ENCODE measurements at places on chromosomes 2 and 18. TPM values are rescaled to one million over a fixed set of nuclear protein-coding genes. Genes with fewer than 3 reads are reported as not detected.

DNA sequence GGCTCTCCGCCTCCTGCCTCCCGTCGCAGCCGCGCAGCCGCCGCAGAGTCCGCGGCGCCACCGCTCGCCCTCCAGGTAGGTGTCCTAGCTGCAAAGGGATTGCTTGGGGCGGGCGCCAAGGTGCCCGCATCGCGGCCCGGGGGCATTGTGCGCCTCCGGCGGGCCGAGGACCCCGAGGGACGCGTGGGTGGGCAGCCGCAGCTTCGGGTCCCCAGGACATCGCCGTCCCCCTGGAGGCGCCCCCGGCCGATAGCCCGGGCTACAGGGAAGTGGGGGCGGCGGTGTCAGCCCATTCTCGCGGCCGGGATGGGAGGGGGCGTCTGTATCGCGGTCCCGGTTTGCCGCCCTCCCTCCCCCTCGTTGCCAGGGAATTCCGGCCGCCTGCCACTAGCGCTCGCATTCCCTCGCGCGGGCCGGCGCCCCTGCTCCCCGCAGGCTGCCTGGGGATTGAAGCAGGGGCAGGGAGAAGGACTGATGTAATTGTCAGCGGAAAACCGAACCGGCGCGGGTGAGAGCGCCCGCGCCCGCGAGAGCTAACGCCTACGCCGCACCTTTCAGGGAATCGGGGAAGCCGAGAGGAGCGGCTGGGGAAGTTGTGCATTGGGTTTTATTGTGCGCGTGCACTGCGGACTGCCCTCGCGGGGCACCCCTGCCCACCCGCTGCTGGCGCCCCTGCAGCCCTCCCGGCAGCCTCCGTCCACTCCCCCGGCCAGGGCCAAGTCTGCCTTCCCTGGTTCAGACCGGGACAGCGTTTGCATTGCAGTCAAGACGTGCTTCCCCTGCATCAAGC, 483 bp downstream of the OSBPL6 start:
- peak overlapping the region; percentile 83 for H3K4me3 ChIP-seq
- H3K27me3 ChIP-seq: peaks cover 7% of the 10 kb centered on the region
- no peaks in the 10 kb centered on the region for H3K4me1 ChIP-seq
- H3K36me3 ChIP-seq: no peaks in the 10 kb centered on the region
- no peak overlapping the region for H3K27ac ChIP-seq

DTYMK gene
- polyA plus RNA-seq: 48.3 TPM

DNA sequence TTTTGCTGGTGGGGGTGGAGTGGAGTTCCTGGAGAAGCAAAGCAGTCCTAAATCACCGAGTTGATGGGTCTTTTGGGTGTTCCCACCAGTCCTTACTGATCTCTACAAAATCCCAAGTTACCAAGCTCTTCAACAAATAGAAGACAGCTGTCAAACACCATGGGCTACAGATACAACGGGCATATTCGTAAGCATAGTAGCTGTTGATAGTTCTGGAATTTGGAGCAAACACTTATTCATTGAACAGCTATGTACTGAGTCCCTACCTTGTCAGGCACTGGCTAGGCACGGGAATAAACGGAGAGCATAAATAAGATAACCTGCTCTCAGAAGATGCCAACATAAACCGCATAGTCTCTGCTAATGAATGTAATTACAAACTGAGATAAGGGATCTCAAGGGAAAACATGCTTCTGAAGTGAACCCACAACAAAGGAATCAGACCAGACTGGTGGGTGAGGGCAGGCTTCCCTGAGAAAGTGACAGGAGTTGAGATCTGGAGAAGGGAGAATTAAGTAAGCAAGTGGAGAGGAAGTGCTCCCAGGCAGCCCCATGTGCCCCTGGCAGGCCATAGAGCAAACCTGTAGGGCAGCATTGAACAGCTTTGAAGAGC, 947 bp upstream of the ANKRD44 start:
- DNase-seq: peak; percentile 56
- H3K4me1 ChIP-seq: peaks cover 5% of the 10 kb centered on the region
- H3K27ac ChIP-seq: no peak overlapping the region

DNA sequence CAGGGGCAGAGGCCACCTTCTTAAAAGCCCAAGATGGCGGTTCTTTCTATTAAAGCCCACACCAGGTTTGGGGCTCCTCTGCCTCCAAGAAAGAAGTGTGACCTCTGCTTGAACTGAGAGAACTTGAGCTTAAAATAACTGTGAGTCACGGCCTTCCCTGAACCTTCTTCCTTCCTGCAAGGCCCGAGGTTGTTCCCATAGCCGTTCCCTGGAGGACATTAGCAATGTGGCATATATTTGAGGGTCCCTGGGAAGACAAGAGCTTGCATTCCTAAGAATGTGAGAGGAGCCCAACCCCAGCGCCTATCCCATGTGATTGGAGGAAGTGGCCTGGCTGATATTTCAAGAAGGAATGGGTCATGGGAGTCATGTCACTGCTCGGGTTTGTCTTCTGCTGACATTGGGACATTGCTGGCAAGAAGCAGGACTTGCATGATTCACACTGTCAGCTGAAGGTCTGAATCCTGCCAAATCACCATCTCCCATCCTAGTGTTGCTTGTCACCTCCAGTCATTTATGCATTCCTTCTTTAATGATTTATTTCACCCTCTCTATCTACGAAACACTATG, 168.1 kb downstream of the TRIB2 start:
- peak; percentile 84 for DNase-seq
- H3K4me3 ChIP-seq: no peak overlapping the region
- peak overlapping the region; percentile 27 for H3K27ac ChIP-seq
- H3K4me1 ChIP-seq: peaks cover 11% of the 10 kb centered on the region

- no peaks in the 10 kb centered on the region for H3K27me3 ChIP-seq
- DNase-seq: peak; percentile 78
- no peaks in the 10 kb centered on the region for H3K36me3 ChIP-seq
- peaks cover 5% of the 10 kb centered on the region for H3K4me1 ChIP-seq
These were observed 3.4 kb upstream of the HS6ST1 start for GRCh38 chr2:128321784-128322714.

MDH1B gene
- 0.73 TPM for polyA plus RNA-seq

GRCh38 chr18:26555804-26556553, 7.6 kb upstream of the KCTD1 start:
- H3K36me3 ChIP-seq: no peaks in the 10 kb centered on the region
- no peaks in the 10 kb centered on the region for H3K4me1 ChIP-seq
- peaks cover 31% of the 10 kb centered on the region for H3K27me3 ChIP-seq
- DNase-seq: no peak
- no peak overlapping the region for H3K4me3 ChIP-seq

TEKT4 gene
- not detected for polyA plus RNA-seq

Measured in fibroblast of lung (primary cell).